Stimulated activated CD8-positive, alpha-beta memory T cell treated with anti-CD3 and anti-CD28 coated beads, Interleukin-15, amount 100 ng/mL, for 1 hour (primary cell): ENCODE measurements at places on chromosomes 1 and 21.

DNA sequence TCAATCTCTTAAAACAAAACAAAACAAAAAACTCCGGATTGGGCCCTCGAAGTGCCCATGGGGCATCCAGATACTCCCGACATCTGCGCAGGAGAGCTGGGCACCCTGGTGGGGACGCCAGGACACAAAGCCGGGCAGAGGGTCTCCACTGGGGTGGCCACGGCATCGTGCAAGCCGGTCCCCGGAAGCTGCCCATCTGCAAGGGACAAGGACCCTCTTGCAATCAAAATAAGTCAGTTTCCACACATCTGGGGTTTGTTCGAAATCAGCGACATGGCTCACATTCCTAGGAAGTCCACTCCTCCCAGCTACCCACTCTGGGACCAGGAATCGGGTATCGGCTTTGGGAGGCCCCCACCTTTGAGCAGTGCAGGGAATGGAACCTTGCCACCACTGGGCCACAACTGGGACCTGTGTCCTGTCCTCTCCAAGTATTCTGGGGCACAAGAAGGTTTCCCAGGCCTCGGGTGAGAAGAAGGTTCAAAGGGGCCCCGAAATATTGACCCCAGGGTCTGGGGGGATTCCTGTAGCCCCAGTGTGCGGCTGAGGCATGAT is 4.6 kb upstream of the PRDM16 start:
- DNase-seq = no peak

DNA sequence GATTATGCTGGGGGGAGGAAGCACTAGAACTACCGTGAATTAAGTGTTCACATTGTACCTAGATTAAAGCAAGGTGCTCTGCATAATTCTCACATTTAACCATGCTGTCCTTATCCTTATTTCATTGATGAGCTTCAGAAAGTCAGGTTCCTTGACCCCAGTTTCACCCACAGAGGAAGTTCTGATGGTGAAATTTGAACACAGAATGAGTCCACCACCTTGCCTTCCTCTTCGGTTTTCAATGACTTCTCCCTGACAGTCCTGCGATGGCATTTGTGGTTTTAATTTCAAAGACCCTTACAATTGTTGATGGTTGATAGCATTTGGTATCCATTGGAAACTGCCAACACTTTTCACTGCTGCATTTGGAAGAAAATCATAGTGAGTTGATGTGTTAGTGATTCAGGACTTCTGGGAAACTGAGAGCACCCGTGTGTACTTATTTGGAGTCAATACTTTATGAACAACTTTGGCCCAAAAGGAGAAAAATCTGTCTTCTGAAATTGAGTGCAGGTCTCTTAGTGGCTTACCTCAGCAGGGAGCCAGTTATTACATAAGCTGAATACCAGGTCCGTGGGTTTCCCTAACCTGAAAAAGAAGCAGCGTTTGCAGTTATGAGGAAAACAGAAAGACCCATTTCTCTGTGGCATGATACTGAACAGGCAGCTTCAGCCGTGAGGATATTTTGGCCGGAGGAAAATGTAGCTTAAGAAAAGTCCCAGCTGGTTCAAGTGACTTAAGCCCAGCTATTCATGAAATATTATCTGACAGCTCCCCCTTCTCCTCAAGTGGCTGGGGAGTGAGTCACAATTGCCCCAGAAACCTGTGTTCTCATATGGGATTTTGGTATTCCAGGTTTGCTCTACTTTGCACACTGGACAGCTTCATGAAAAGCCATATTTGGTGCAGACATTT is 47.5 kb downstream of the ROR1 start:
- DNase-seq = no peak

DNA sequence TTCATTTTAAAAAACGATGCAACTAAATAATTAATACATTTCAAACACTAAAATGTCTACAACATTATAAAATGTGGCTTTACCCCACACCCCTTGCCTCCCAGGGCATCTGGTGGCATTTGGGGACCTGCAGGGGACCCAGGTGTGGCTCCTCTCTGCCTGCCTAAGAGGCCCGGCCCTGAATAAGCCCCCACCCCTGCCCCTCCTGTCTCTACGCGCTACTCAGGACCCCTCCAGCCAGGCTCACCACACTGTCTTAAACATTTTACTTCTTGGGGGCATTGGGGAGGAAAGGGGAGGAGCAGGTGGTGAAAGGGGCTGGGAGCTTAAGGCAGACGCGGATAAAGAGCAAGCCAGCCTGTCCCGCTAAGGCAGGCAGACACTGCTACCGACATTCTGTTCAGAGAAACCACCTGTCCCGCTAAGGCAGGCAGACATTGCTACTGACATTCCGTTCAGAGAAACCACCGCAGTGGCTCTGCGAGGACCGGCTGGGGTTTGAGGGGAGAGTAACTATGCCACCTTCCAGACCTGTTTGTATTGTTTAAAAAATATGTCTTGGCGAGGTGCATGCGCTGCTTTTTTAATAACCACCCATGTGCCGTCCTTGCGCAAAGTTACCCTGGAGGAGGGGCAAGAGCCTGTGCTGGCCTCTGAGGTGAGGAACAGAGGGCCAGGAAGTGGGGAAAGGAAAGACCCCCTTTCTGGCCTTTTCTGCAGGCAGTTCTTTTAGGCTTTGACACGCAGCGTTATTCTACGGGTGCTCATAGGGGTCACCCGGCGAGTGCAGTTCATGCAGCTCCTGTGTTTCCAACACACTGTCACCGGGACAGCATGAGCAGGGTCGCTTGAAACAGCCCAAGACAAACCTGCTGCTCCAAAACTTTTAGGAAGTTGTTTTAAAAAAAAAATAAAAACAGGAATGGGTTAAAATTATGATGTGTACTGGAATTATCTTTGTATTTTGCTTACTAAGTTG is 51.3 kb upstream of the RIPK4 start:
- no peak for DNase-seq

DNA sequence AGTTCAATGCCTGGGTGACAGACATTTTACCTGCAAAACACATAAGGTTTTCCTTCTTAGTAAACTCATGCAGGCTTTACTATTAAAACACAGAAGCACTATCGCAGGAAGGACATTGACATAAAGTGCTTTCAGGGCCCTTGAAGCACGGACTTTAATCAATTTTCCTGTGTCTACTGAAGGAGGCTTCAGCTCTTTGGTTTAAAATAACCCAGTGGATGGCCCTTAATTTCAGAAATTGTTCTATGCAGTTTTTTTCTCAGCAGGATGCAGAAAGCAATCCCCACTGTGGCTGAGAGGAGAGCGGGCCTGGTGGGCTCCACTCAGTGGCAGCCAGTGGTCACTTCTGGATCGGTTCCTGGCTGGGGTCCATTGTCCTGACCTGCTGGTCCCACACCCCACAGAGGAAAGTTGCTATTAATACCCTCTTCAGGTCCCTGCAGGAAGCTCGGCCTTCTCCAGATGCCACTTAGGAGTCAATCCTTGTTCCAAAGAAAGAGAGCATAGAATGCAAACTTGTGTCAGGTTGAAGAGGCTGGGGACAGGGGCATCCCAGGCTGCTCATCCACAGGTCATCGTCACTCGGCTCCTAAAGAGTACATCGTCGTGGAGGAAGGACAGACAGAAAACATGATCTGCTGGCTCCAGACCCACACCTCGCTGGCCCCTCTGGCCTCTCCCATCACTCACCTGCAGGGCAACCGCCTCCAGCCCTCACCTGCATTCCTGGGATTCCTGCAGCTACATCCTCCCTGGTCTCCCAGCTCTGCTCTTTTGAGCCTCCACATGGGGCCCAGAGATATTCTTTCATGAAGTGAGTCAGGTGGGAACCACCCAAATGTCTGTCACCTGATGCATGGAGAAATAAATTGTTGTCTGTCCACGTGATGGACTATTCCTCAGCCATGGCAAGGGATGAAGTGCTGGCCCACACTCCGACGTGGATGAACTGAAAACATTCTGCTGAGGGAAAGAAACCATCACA is 153.1 kb downstream of the PSMG1 start:
- no peak for DNase-seq

GRCh38 chr1:112998592-112999235 is 42.7 kb upstream of the SLC16A1 start:
- no peak for DNase-seq

GRCh38 chr1:60224523-60224922 is 151.0 kb upstream of the C1orf87 start:
- DNase-seq = no peak

GRCh38 chr1:248804771-248805681 is 20.7 kb downstream of the SH3BP5L start:
- DNase-seq = no peak

GRCh38 chr1:4730078-4730477 is 75.7 kb downstream of the AJAP1 start:
- no peak for DNase-seq
